ENCODE measurements at places on chromosomes 4 and X. TPM values are rescaled to one million over a fixed set of nuclear protein-coding genes. Genes with fewer than 3 reads are reported as not detected.
A peak's percentile ranks its signal among the peaks of the same experiment; 100 is the strongest.

DNA sequence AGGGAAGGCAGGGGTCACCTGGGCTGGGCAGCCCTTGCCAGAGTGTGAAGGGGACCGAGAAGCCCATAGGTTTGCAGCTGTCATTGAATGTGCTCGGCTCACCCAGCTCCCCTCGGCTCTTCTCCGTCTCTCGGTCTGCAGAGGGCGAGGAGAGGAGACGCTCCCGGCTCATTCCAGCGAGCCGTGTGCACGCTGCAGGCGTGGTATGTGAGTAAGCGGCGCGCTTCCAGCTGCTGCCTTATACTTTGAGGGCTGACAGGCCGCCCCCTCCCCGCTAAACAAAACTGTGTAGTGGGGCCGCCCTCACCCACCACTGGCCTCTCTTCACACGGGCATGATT lies 23.0 kb upstream of the BCORL1 start:
- no peak overlapping the region for H3K4me3 ChIP-seq
- H3K27ac ChIP-seq: no peak overlapping the region
- H3K36me3 ChIP-seq: no peaks in the 10 kb centered on the region
- no peaks in the 10 kb centered on the region for H3K27me3 ChIP-seq
- H3K4me1 ChIP-seq: no peaks in the 10 kb centered on the region

- H3K4me1 ChIP-seq: no peaks in the 10 kb centered on the region
- H3K36me3 ChIP-seq: peaks cover 37% of the 10 kb centered on the region
- no peak overlapping the region for H3K27ac ChIP-seq
- DNase-seq: no peak
- no peaks in the 10 kb centered on the region for H3K27me3 ChIP-seq
These were observed 8.5 kb downstream of the EVC start for GRCh38 chr4:5719350-5720055.

- H3K27ac ChIP-seq: no peak overlapping the region
- peaks cover 43% of the 10 kb centered on the region for H3K36me3 ChIP-seq
- no peak overlapping the region for H3K4me3 ChIP-seq
- peaks cover 8% of the 10 kb centered on the region for H3K4me1 ChIP-seq
- H3K27me3 ChIP-seq: no peaks in the 10 kb centered on the region
- DNase-seq: no peak
These were observed 330.5 kb downstream of the ARHGAP10 start for GRCh38 chr4:148062301-148062950.

DNA sequence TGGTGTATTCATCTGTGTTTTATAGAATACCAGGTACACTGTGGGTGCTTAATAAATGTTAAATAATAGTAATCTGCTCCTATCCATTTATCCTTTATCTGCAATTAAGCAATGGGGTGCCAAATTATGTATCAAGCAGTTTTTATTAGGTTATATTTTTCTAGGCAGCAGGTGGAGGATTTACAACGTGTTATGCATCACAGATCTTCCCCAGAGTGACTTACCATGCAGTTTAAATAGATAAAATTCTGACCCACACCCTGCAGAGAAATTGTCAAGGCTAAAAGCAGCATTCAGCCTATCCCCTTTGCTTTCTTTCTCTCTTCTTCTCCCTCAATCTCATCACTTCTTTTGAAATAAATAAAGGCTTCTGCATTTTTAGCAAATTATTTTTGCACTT lies 306.4 kb downstream of the CXXC4 start:
- H3K4me1 ChIP-seq: no peaks in the 10 kb centered on the region
- no peak overlapping the region for H3K27ac ChIP-seq
- DNase-seq: no peak
- no peak overlapping the region for H3K4me3 ChIP-seq
- no peaks in the 10 kb centered on the region for H3K27me3 ChIP-seq

DNA sequence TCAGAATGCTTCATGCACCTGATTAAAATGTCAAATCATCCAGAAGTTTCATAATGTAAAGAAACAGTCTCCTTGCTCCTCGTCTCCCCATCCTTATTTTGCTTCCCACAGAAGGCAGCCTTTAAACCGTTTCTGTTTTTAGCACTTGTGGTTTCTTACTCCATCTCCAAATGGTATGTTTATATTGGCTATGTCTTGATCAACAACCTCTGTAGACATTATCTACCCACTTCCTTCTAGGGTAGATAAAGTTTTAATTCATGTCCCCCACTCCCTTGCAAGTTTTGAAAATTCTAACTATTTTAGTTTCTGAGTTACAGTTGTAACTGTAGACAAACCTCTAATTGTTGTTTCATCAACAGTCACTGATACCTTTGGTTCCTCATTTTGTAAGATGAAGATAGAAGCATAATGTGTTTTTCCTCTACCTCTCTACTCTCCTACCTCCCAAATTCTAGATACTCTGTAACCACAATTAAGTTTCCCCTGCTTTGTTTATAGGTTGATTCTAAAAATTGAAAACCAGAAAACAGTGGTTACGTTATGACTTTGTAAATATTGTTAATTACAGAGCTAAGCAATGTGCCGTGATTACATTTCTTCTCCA lies 291.7 kb upstream of the GATB start:
- H3K36me3 ChIP-seq: no peaks in the 10 kb centered on the region
- no peaks in the 10 kb centered on the region for H3K4me1 ChIP-seq
- DNase-seq: no peak
- H3K27ac ChIP-seq: no peak overlapping the region
- H3K4me3 ChIP-seq: no peak overlapping the region

DNA sequence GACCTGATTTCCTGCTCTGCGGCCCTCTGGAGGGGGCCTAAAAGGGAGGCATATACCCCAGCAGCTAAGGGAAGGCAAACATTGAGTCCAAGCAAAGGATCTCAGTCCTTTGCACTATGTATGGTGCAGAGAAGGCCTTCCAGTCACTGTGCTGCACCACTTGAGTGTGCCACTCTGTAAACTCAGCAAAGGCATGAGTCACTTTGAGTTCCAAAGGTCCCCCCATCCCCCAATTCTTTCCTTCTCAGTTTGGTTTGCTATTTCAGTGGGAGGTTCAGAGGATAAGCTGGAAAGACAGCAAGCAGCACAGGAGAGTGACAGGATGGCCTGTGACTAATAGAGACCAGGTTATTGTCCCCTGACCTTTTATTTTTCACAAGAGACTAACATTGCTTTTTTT lies 131.3 kb downstream of the FHDC1 start:
- no peaks in the 10 kb centered on the region for H3K27me3 ChIP-seq
- H3K27ac ChIP-seq: no peak overlapping the region
- no peak for DNase-seq
- no peaks in the 10 kb centered on the region for H3K36me3 ChIP-seq

DNA sequence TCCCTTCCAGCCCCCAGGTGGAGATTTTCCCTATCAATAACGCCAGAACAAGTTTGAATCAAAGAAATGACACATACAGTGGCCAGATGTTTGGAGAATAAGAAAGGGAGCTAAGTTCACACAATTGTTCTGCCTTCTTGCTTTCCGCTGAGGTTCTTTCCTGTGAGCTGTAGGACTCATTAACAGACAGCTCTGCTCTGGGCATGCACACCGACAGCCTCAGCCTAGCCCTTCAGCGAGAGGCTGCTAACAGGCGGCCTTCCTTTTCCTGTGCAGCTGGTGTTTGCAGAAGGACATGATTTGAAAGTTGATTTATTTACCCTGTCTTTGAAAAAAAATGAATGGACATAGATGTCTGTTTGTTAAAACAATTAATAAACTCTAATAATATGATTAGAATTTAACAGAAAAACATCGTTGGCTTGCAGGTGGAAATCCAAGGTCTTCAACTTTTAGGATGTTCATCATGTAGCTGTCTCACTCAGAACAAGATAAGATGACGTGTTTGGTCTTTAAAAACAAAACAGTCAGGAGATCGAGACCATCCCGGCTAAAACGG lies 183.3 kb downstream of the KDR start:
- no peaks in the 10 kb centered on the region for H3K27me3 ChIP-seq
- no peaks in the 10 kb centered on the region for H3K36me3 ChIP-seq
- DNase-seq: no peak
- H3K27ac ChIP-seq: no peak overlapping the region
- no peak overlapping the region for H3K4me3 ChIP-seq
- no peaks in the 10 kb centered on the region for H3K4me1 ChIP-seq

GRCh38 chrX:41133551-41133950 lies 48.3 kb downstream of the USP9X start:
- H3K36me3 ChIP-seq: peaks cover 19% of the 10 kb centered on the region
- DNase-seq: no peak
- no peaks in the 10 kb centered on the region for H3K27me3 ChIP-seq
- no peak overlapping the region for H3K27ac ChIP-seq
- no peak overlapping the region for H3K4me3 ChIP-seq

DNA sequence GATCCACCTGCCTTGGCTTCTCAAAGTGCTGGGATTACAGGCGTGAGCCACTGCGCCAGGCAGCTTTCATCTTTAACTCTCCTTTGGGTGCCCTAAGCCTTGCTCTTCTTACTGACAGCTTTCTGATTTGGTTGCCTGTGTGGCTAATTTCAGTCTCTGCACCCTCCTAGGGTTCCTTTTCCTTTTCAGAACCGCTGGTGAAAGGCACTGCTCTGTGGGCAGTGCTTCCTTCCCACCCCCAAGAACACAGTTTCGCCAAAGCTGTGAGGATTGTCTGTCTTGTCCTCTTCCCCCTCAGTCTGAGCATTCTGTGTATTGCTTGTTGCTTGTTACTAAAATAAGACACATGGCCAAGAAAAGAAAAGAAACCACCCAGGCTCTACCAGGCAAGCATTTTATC lies 101.4 kb upstream of the FRMPD3 start:
- no peaks in the 10 kb centered on the region for H3K27me3 ChIP-seq
- no peak overlapping the region for H3K4me3 ChIP-seq
- DNase-seq: no peak
- H3K36me3 ChIP-seq: no peaks in the 10 kb centered on the region
- H3K27ac ChIP-seq: no peak overlapping the region

GRCh38 chr4:139484783-139485311 lies 30.9 kb downstream of the RAB33B start:
- H3K27ac ChIP-seq: no peak overlapping the region
- no peak overlapping the region for H3K4me3 ChIP-seq
- H3K4me1 ChIP-seq: peaks cover 4% of the 10 kb centered on the region
- no peaks in the 10 kb centered on the region for H3K36me3 ChIP-seq

DNA sequence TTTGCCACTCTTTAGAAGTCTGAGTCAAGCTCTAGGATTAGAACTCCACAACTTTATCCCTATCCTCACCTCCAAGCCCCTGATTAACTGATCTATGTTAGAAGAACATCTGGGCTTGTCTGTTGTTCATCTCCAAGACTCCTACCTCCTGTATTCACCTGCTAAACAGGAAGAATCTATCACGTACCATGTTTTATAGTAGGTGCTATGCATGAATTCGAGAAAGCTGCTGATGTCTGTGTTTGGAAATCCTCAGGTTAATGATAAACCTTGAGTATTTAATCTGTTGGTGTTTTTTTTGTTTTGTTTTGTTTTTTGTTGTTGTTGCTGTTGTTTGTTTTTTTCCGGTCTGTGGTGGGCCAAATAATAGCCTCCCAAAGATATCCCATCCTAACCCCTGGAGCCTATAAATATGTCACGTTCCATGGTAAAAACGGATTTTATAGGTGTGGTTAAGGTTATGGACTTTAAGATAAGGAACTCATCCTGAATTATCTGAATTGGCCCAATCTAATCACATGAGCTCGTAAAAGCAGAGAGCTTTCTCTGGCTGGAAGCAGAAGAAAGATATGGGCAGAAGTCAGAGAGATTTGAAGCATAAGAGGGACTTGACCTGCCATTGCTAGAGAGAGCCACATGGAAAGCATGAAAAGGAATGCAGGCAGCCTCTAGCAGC lies 101.2 kb upstream of the DUSP21 start:
- H3K4me3 ChIP-seq: no peak overlapping the region
- H3K4me1 ChIP-seq: no peaks in the 10 kb centered on the region
- H3K36me3 ChIP-seq: no peaks in the 10 kb centered on the region
- no peaks in the 10 kb centered on the region for H3K27me3 ChIP-seq
- no peak for DNase-seq
- H3K27ac ChIP-seq: no peak overlapping the region

DNA sequence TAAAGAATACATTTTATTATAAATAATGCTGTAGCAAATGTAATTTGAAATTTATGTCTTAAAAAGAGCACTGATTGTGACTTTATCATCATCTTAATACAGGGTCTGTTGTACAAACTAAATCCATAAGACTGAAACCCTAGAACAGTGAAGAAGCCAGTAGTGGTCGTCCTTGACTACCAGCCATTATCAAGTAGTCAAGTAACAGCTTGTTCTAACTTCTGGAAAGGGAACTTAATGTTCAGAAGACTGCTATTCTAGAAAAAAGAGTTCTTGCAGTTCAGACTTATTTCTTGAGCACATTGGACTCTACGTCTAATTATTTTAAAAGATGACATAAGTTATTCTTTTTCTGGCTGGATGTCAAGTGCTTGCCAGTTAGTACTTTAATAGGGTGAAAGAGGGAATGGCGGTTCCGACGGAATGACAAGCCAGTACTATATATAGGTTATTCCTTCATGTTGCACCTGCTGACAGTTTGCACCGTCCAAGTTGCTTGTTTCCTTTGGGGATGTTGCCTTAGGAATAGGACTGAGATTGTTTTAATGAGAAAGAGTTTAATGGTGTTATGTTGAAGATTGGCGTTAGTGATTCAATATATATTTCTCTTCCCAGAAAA lies 109.9 kb downstream of the RAPGEF2 start:
- no peaks in the 10 kb centered on the region for H3K36me3 ChIP-seq
- H3K4me3 ChIP-seq: no peak overlapping the region
- peak overlapping the region; percentile 6 for H3K27ac ChIP-seq
- no peak for DNase-seq
- no peaks in the 10 kb centered on the region for H3K27me3 ChIP-seq
- H3K4me1 ChIP-seq: no peaks in the 10 kb centered on the region

MTCP1 gene
- total RNA-seq: 6.1 TPM

PDZD4 gene
- total RNA-seq: 23.2 TPM

CXorf51B gene
- total RNA-seq: not detected

GRIA3 gene
- total RNA-seq: 2.8 TPM

ITIH6 gene
- not detected for total RNA-seq
